ENCODE measurements at places on chromosomes 11 and 22.

DNA sequence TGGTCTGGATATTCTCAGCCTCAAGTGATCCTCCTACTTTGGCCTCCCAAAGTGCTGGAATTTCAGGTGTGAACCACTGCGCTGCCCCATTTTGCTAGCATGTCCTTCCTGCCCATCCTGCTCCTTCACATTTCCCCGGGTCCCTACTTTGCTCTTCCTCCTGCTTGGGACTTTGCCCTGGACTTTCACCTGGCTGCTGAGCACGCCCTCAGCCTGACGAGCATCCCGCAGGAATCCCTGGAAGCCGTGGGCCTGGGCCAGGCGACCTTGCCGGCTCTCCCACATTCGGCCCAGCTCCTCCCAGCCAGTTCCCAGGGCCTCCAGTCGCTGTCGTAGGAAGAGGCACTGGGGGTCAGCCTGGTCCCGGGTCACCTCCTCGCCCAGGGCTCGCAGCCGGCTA lies 22.6 kb upstream of the RBM4B start:
- no peak for DNase-seq

- DNase-seq: peak; percentile 21
These were observed 720 bp downstream of the UFD1 start for GRCh38 chr22:19478045-19478900.

- no peak for DNase-seq
These were observed 14.0 kb upstream of the AMPD3 start for GRCh38 chr11:10441091-10441490.

DNA sequence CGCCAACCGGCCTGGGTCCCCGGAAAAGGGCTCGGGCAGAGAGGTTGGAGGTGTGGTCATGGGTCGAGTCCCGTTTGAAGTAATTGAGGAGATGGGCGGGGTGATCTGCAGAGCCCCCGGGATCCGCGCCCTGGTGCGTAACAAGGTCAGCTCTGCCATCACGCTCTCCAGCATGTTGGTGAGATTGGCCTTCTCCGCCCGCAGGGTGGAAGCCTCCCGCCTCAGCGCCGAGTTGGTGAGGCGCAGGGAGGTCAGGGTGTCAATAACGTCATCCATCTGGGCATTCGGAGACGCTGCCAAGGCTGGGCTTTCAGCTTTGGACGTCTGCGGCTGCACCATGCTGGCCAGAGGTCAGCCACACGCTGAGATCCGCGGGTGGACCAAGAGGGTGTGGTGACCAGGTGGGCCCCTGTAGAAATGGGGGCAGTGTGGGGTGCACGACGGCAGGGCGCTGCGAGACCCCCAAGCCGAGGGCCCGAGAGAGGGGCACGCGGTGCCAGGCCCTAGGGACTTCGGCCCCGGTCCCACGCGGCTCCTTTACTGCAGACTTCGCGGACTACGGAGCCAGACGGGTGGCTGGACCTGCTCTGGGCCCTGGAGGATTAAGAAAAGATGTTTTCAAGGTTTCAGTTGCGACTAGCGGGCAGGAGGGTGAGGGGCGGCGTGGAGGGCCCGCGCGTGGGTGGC lies 672 bp downstream of the RTL6 start:
- DNase-seq: no peak

DNA sequence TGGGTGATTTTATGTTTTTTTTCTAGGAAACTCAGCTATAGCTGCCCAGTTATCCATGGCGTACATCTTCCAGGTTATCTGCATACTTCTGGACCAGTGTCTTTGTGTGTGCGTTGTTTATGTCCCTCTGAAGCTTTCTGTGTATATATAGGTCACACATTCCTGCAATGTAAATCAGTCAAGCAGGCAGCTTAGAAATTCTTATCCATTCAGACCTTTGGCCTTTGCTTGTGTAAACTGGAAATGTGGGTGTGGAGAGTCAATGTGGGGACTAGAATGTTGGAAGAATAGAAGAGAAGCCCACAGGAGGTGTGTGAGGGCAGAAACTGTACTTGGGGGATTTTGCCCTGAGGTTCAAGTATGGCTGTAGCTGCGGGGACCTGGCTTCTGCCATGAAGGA lies 51.7 kb downstream of the BARX2 start:
- DNase-seq: no peak

DNA sequence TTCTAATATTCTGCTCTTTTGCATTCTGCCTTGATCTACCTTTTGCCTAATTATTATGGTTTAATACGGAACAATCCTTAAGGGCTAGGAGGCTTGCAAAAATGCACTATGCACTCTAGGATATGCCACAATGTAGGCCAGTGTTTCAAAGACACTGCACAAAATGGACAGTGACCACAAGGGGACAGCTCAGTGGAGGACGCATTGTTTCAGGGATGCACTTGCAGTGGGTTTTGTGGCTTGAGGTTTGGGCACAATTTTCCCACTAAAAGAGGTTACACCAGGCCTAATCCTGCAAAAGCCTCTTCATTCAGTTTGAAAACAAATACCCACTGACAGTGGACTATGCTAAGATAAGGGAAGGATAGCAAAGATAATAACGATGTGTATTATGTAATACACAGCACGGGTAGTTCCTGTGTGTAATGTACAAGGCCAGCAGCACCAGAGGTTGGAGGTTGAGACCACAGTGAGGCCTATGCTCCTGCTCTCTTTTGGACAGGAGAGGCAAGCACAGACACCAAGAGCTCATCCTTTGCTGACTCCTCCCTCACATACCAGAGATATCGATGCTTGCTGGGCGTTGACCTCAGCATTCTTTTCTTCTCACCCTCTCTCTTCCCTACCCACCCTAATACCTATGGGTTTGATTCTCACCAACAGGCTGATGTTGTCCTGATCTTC lies 12.7 kb downstream of the MAP6 start:
- no peak for DNase-seq

DNA sequence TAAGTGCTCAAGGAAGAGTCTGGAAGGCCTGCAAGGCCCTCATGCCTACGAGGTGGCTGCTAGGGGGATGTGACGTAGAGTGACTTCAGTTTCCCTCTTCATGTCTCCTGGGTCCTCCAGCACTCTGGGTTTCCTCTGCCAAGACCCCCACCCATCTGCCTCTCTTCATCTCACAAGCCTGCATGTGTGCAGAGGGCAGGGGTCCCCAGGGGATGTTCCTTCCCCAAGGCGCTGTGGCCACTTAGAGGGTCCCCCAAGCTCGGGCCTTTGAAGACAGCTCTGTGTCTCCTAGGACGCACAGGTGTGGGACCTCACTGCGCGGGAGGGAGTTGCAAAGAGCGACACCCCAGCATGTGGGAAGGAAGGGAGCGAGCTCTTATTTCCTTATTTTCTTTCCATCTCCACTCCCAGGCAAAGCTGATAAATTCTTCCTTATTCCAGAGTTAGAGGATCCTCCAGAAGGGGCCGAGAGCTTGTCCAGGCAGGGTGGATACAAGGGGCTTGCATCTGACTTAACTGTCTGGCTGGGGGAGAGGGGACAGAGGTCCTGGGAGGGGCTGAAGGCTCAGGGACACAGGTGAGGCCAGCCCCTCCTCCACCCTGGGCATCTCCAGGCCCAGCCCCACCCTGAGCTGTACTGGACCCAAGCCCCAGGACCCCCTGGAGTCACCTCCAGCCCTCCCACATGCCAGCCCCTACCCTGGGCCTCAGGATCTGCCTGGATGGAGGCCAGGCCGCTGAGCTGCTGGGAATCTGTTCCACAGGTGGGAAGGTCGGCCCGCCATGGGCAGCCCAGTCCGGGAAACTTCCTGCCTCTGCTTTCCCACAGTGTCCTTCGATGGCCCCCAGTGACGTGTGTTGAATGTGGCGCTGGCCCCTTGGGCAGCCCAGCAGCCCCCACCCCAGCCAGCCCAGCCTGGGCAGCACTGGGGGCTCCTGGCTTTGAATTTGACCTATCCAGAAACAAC lies 59.7 kb upstream of the KCNQ1OT1 start:
- no peak for DNase-seq

GRCh38 chr11:11582011-11582701 lies 39.6 kb downstream of the GALNT18 start:
- no peak for DNase-seq

GRCh38 chr22:24434471-24435322 lies 7.3 kb downstream of the ADORA2A start:
- peak; percentile 81 for DNase-seq

GRCh38 chr11:65524741-65525545 lies at the start of gene SCYL1:
TSS of gene SCYL1 (plus strand) at chr11:65525083. CDS start at chr11:65525154, 71 bp downstream.
- peak; percentile 87 for DNase-seq

DNA sequence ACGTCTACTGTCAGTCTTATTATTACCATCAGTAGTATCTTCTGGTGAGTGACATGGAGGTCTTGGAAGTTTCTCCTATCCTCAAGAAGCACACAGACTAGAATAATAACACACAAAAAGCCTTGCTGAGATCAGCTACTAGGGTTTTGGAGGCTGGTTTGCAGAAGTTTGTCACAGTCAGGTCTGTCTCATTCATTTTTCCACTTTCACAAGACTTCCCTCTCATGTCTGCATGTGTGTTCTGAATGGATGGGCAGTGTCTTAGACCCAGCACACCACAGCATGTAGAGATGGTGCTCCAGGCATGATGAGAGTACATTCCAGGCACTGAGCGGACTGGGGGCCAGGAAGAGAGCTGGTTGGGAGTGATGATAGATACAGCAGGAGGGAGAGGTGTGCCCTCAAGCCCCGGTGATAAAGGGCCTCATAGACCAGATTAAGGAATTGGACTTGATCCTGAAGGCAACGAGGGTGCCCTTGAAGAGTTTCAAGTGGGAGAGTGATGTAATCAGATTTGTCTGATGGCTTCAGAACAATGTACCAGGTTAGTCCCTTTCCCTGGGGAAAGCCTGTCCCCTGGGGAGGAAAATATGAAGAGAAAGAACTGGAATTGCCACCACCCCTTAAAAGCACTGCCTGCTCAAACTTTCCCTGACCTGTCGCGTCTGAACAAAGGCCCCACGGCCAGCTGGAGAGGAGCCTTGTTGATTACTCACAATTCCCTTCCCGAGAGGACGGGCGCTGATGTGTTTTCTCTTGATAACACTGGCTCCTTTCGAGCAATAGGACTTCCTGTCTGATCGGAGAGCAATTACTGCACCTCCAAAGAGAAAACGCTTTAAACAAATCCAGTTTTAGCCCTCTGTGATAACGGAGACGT lies 45.1 kb upstream of the LMO2 start:
- no peak for DNase-seq

GRCh38 chr11:93279851-93280347 lies 50.6 kb upstream of the DEUP1 start:
- no peak for DNase-seq

- DNase-seq: no peak
These were observed 37.5 kb upstream of the LYVE1 start for GRCh38 chr11:10605941-10606381.

- DNase-seq: no peak
These were observed 78.8 kb downstream of the TSPAN18 start for GRCh38 chr11:44805596-44805995.

DNA sequence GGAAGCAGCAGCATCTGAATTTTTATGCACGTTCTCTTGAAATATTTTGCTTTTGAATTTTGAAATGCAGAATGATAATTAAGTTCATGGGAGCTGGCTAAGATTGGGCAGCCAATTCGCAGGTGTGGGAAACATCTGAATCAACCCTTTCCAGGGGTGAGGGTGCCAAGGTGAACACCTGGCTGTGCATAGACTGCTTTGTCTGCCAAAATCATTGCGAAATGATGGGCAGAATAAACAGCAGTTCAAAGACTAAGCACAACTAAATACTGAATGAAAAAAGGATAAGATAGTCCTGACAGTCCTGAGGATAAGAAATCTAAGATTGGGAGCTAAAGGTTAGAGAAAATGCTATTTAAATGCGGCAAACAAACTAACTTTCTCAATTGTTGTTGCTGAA lies 813.3 kb upstream of the RAG2 start:
- DNase-seq: no peak

DNA sequence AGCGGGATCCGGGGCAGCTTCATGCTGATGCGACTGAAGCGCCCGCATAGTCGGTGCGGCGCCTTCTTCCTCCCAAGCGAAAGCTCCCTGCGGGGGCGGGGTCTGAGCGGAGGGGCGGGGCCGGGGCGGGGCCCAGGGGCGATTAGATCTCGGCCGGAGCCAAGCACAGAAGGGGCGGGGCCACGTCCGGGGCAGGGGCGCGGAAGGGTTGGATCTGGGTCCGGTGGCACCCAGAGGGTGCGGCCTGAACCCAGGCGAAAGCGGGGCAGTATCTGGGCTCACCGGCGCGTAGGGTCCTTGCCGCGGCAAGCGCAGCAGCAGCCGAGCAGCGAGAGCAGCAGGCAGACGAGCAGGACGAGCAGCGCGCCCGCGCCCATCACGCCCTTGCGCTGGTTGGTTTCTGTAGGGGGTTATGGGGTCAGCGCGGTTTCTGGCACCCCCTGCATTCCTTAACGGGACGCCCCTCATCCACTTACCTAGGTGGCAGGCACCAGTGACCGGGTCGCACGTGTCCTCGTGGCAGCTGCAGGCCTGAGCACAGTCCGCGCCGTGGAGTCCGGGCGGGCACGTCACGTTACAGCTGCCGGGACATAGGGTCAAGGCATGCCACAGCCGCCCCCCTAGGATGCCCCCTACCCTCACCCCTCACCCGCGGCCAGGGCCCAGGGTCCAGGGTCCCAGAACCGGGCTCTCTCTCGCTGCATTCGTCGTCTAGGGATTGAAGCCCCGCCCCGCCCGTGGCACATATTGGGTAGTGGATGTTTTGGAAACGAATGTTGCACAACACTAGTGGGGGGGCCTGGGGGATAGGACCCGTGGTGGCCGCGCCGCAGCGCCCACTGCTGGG lies 8.1 kb downstream of the SCARF2 start:
- peak; percentile 85 for DNase-seq

GRCh38 chr11:76740772-76741171 lies 42.4 kb upstream of the TSKU start:
- DNase-seq: no peak

DNA sequence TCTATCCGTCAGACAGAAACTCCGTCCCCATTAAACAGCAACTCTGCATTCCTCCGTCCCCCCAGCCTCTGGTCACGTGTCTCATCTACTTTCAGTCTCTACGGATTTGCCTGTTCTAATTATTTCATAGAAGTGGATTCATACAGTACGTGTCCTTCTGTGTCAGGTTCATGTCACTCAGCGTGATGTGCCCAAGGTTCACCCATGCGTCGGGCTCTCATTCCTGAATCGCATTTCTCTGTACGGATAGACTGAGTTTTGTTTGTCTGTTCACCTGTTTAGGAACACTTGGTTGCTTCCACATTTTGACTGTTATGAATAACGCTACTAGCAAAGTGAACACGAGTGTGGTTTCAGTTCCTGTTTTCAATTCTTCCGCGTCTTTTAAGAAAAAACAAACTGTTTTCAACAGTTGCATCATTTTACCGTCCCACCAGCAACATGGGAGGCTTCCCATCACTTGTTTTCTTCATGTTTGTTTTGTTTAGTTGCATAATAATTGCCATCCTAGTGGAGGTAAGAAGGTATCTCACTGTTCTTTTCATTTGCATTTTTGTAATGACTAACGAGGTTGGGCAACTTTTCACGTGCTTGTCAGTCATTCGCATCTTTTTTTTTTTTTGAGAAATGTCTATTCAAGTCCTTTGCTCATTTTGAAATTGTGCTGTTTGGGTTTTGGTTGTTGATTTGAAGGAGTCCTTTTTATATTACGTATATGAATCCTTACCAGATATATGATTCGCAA lies 8.9 kb upstream of the NLRP6 start:
- peak; percentile 80 for DNase-seq

GRCh38 chr22:25448435-25449051 lies 115.9 kb upstream of the GRK3 start:
- DNase-seq: peak; percentile 9

- peak; percentile 66 for DNase-seq
These were observed 25.6 kb downstream of the OR2AG2 start for GRCh38 chr11:6746086-6746618.

GRCh38 chr11:13880634-13881033 lies 81.9 kb upstream of the SPON1 start:
- no peak for DNase-seq

- peak; percentile 85 for DNase-seq
These were observed 2.2 kb upstream of the TUT1 start for GRCh38 chr11:62593434-62594044.

GRCh38 chr11:72570893-72571661 lies 103.1 kb downstream of the PDE2A start:
- no peak for DNase-seq
